Spleen (tissue), 13 donors: ENCODE measurements at places on chromosomes 13 and 19. TPM values are rescaled to one million over a fixed set of nuclear protein-coding genes. Genes with fewer than 3 reads are reported as not detected.

DNA sequence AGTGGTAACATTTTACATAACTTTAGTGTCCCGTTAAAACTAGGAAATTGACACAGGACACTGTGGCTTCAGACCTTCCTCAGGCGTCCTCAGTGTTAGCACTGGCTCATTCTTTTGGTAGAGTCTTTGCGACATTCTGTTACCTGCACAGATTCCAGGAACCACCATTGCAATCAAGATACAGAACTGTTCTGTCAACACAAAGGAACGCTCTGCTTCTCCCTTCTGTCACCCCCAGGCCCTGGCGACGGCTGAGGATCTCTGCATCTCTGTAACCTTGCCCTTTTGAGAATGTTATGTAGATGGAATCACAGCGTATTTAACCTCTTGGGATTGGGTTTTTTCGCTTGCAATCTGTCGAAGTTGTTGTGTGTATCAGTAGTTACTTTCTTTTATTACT, 22.6 kb downstream of the KDM4B start:
- no peak for DNase-seq

- no peak for DNase-seq
Measured at GRCh38 chr13:44068169-44068568, 188.5 kb downstream of the LACC1 start.

- DNase-seq, result no peak
Measured at GRCh38 chr13:68690567-68690966, 1417.1 kb upstream of the ATXN8OS start.

GRCh38 chr13:110269509-110270185, 37.3 kb downstream of the COL4A1 start:
- DNase-seq, result no peak

DNA sequence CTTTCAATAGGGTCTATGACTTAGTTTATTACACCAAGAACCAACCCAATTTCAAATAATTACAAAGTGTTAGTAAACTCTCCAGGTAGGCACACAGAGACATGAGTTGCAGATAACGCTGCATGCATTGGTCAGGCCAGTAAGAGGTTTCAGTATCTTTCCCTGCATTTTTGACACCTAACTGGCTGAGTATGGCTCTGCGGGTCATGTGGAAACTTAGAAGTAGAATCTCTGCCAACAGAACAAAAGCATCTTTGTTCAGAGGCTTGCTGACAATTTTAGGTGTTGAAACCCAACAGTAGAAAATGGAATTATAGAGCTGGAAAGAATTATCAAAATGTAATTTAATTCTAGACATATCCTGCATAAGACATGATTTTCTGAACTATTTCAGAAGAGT, 25.3 kb downstream of the HTR2A start:
- no peak for DNase-seq

DNA sequence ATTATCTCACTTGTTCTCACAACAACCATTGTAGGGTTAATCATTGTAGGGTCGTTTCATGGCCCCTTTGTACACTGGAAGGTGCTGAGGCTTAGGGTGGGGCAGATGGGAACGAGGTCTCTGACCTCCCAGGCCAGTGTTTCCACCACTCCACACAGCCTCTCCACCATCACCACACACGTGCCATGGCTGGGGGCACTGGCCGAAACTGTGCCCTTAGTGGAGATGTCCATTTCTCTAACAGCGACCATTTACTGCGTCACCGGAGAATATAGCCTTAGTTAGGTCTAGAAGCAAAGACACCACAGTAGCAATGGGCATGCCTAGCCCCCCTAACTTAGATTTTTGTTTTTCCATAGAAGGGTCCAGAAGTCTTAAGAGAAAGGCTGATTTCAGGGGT, 36.5 kb downstream of the COL4A1 start:
- DNase-seq, result no peak

GRCh38 chr13:37417060-37417441, 181.5 kb downstream of the POSTN start:
- no peak for DNase-seq

- DNase-seq, result no peak
Measured at GRCh38 chr13:59744747-59745391, 418.9 kb downstream of the DIAPH3 start.

ZNF554 gene
- polyA plus RNA-seq, result 1.4 TPM
